ENCODE measurements at places on chromosomes 12 and 14.

DNA sequence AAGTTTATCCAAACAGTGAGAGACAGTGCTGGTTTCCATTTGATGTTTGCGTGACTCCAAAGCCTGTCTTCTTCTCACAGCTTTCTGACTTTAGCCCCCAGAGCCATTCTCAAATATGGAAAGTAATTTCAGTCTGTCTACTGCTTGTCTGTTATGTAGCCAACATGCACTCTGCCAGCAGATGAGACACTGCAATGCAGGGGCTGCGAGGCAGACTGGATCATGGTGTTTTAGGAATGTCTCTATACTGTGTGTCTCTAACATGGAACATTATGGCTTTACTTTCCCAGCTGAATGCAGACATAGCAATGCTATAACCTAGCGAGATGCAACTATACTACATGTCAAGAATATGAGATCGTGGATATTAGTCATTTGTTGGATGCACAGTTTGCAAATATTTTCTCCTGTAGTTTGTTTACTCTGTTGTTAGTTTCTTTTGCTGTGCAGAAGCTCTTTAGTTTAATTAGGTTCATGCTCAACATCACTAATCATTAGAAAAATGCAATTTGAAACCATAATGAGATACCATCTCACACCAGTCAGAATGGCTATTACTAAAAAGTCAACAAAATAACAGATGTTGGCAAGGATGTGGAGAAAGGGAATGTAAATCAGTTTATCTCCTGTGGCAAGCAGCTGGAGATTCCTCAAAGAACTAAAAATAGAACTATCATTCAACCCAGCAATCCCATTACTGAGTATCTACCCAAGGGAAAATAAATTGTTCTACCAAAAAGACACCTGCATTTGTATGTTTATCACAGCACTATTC lies 235.8 kb upstream of the TMTC1 start:
- DNase-seq = no peak

- no peak for DNase-seq
Observed at GRCh38 chr12:19129122-19129485, 429 bp upstream of the PLEKHA5 start.

GRCh38 chr14:54600717-54601109 lies 33.8 kb downstream of the SAMD4A start:
- no peak for DNase-seq

DNA sequence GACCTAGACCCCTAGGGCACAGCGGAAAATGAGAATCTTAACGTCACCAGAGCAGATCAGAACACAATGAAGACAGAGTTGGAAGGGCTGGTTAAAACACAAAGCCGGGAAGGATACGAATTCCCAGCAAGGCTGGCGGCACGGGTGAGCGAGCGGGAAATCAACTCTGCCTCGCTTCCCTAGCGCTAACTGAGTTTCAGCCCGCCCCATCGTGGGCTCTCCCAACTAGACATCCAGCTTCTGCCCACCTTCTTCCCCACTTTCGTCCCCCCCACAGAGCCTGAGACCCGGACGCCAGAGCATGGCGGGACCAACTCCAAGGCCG lies 377 bp downstream of the CCNT1 start:
- no peak for DNase-seq

DNA sequence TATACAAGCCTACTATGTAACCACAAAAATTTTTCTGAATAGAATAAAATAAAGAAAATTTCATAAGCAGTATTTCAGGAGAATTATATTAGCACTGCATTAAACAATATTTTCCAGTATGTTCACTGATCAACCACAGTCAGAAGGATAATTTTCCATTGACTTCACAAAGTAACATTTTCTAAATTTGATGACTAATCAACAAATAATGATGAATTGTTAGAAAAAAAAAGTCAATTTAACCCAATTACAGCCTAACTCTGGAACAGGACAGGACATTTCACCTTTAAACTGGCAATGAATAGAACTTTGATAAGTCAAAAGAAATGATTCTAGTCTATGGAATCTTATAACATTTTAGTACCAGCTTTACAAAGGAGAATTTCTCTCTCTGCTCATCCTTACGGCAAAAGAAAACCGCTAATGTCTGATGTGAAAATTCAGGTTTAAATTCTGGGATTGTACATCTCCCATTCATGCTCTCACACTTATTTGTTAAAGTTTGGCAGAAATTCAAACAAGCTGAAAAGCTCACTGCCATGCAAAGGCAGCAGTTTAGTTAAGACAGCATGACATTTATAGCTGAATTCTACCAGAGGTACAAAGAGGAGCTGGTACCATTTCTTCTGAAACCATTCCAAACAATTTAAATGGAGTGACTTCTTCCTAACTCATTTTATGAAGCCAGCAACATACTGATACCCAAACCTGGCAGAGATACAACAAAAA lies 84.5 kb downstream of the MDGA2 start:
- DNase-seq = no peak

GRCh38 chr12:6818222-6818621 lies 3.4 kb upstream of the GPR162 start:
- DNase-seq = peak; percentile 90

DNA sequence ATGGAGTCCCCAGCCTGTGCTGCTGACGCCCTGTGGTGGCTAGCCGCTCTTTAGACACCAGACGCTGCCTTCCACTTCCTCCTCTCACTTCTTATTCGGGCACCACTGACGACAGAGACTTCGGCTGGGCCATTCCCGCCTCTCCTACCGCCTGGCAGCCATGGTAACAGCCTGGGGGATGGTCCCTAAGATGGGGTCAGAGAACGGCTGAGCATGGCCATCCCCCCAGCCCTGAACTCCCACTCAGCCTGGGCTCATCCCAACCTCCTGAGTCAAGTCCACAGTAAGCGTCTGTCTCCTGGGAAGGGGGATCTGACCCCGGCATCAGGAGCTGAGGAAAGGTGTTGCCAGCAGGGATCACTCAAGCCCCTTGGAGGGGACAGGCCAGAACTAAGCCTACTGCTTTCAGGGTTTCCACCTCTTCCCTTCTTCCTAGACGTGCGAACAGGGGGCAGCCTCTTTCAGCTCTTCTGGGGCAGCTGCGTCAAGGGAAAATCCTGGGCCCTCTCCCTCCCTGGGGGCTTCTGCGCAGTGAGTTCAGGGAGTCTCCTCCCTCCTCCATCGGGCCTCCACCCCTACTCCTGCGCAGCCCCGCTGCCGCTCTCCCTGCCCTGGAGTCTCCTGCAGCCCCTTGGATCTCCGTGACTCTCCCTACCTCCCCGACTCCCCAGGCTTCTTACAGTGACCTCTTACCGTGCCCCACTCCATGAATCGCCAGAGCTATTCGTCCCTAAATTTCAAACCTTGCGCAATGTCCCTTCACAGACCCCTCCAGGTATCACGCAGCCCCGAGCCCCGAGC lies 643 bp upstream of the TAMALIN start:
- DNase-seq = peak; percentile 86

DNA sequence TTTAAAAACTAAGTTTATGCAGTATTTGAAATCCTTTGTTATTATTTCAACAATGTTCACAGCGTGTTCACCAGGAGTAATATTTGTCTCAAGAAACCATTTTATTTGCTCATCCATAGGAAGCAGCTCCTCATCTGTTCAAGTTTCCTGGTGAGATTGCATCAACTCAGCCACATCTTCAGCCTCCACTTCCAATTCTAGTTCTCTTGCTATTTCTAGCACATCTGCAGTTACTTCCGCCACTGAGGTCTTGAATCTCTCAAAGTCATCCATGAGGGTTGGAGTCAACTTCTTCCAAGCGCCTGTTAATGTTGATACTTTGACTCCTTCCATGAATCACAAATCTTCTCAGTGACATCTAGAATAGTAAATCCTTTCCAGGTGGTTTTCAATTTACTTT lies 18.0 kb downstream of the CLEC9A start:
- DNase-seq = no peak

DNA sequence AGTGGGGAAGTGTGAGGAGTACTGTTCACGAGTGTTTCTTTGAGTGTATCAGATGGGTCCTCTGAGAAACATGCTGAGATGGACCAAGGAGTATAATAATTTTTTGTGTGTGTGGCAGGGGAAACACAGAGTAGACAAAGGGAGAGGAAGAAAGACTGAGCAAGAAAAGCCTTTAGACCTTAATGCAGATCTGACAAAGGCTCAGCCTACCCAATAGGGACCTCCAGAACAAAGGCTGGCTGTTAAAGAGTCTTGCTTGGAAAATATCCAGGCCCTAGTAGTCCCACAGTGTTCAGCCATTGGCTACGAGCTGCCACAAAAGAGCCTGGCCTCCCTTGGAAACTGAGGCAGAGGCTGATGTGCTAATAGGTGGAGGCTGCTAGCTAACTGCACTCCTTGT lies 13.5 kb downstream of the COQ5 start:
- no peak for DNase-seq

DNA sequence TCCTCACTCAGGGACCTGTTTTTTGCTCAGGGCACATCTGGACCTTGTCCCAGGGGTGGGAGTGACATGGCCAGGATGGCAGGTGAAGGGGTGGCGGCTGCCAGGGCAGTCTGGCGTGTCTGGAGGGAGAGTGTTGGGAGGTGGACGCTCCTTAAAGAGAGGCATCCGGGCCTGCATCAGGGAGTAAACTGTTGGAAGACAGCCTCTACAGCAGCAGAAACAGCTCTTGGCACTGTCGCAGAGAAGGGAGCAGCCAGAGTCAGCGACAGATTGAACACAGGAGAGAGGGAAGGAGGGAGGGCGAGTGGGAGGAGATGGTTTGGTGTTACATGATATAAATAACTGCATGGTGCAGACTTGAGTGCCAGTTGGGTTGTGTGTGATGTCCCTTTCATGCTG lies 52.8 kb downstream of the IGF1 start:
- no peak for DNase-seq

DNA sequence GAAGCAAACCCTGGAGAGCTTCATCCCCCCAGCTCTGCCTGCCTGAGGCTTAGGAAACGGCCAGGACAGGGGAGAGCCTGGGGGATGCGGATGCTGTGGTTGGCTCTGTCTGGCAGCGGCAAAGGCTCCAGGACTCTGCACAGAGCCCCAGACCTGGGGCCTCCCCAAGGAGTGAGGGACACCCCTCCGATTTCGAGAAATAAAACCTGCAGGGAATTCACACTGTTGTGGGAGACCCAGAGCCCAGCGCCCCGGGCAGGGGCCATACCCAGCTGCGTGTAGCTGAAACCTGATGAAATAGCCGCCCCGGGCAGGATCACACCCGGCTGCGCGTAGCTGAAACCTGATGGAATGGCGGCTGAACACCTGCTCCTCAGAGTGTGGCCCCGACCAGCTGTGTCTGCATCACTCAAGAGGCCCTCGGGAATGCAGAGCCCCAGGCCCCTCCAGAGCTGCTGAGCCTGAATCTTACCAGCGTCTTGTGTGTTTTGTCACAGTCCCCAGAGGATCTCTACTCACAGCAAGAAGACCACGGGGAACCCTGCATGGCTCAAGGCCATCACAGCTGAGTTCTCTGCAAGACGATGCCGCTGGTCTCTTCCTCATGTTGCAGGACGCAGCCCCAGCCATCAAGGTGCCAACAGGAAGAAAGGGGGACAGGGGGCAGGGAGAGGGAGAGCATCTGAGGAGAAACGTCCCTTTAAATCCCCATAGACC lies 46.5 kb upstream of the GALNT9 start:
- DNase-seq = no peak

GRCh38 chr12:230925-231671 lies 17.1 kb upstream of the SLC6A12 start:
- DNase-seq = peak; percentile 49

DNA sequence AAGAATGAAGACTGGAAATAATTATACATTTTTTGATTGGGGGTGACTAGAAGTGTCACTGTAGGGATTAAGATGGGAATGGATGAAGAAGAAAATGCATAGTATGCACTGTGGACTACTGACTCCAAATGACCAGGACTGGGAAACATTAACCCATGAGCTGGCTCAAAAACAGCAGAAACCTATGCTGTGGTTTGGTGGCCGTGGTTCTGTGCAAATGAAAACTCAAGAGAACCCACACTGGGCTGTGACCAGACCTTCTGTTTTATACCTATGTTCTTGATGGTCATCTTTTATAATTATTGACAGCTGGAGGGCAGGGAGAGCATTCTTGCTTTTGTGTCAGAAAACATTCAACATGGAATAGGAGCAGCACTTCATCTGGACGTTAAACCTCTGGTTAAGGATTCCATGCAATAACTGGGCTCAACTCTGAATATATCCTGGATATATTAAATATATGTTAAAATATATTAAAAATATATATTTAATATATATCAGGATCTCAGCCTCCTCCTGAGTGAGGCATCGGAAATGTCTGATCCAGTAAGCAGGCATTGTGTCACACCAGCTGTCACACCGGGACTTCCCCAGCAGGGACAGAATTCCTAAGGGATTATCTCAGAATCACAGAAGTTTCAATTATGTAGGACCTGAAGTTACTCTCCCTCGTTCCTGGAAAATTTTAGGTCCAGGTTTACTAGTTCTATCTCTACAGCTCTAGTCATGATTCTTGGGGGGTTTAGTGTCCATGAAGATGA lies 48.5 kb downstream of the BBS10 start:
- peak; percentile 72 for DNase-seq

DNA sequence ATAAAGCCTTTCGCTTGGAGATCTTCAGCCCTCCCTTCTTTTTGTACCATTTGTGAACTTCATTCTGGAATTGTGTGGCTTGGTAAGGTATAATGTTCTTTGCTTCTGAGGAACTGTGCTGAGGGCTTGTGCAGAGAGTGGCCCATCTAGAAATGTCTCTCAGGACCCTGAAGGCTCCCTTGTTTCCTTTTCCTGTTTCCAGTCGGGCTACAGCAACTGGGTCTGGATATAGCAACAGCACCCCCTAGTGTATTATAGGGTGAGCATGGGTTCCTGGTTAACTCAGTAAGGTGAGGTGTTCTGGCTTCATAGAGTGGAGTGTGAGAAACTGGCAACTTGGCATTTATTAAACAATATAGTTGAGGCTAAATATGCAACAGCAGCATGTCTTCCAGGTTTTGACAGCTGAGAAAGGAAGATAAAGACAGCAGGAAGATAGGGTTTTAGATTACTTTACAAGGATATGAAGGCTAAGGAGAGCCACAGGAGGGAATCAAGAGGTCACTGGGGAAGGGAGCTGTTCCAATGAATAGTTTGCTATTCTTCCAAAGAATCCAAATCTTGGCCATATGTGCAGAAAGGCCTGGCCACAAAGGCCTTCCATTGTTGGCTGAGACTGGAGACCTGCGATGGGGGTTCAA lies 49.1 kb upstream of the RNU6-8 start:
- peak; percentile 80 for DNase-seq

DNA sequence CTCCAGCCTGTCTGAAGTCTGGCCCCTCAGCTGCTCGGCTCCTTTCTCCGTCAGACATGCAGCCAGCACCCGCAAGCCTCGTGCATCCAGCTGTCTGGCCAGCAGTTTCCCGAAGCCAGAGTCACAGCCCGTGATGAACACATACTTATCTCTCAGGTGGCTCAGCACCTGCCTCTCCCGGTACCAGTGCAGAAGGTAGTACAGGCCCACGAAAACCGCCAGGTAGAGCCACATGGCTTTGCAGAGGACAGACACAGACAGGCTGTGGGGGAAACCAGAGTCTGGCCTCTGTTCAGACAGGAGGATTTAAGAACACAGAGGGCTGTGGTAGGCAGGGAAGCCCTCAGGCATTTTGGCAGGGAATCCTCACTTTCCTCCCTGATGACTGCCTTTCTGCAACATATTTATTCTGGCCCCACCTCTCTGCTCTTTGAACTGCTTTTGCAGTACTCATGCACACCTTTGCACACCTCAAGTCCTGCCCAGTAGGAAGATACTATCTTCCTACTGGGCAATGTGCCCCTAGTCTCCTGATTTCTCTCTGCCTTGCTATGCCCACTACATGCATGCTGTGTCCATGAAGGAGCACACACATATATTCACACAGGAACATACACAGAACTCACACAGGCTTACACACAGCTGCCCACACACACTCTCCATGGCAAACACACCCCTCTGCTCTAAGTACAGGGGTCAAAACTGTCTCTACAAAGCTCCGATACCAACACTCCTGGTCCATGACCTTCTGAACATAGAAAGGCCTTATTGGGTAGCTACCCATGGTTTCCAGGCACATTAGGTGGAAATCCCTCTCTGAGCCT lies at the start of gene RDH16:
TSS of gene RDH16 (minus strand) at position 380 of the 824 bp plus-strand sequence. CDS start at position 234, 146 bp downstream.
- peak; percentile 36 for DNase-seq
